Activated CD4-positive, CD25-positive, alpha-beta regulatory T cell treated with anti-CD3 and anti-CD28 coated beads, Interleukin-2, amount 50 U/mL, for 16 hours (primary cell): ENCODE measurements at places on chromosomes 1 and 21.

- DNase-seq = peak; percentile 85
Measured at GRCh38 chr1:9867408-9868243, 42.4 kb downstream of the CTNNBIP1 start.

DNA sequence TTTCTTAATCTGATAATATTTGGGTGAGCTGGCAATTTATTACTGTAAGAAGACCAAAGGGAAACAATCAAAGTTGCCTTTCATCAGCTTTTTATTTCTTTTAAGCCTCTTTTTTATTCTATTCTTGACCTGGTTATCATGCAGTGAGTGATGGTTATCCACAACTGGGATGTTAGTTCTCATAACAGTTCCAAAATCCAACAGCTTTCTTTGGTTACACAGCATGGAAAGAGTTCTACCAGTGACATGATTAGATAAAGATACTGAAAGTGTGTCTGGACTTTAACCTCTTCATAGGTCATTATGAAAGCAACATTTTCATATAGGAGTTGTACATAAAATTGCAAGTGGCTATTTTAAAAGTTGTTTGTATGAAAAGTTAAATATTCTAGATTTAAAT is 163.0 kb downstream of the SYT2 start:
- no peak for DNase-seq

DNA sequence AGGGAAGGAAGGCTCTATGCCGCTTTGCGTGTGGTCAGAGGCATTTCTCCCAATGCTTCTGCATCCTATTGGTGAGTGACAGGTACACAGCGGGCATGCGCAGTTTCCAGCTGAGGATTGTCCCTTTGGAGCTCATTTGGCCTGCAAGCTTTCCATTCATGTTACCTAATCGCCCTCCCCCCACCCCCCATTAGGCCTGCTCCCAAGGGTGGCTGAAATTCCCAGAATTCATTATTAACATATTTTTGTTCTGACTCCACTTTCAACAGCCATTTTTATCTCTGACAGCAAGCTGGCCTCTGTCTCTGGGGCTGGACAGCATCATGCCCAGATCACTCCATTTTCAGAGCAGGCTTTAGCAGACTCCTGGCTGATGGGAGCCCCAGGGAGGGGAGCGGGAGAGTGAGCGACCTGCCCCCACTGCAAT is 25.6 kb downstream of the MIS18A start:
- DNase-seq = no peak

DNA sequence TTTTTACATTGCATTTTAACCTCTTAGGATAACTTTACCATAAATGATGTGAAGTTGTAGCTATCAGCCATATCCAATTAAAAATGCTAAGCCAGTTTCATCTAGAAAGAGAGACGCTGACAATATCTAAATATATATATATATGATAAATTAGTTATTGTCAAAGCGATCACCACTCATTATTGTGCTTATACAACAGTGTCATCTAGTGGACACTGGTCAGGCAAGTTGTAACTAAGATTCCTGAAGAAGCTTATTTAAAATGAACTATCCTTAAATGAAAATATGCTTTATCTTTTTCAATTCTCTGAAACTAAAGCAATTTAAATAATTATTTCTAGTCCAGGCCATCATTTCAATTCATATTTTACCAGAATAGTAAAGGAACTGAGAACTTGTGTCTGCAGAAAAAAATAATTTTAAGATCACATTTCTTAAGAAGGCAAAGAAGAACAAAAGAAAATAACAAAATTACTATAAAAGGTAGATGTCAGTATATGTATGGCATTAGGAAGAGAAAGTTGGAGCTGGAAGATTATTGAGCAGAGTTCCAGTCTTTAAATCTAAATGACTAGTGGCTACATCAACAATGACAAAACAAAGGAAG is 193.3 kb upstream of the SNX7 start:
- DNase-seq = no peak

DNA sequence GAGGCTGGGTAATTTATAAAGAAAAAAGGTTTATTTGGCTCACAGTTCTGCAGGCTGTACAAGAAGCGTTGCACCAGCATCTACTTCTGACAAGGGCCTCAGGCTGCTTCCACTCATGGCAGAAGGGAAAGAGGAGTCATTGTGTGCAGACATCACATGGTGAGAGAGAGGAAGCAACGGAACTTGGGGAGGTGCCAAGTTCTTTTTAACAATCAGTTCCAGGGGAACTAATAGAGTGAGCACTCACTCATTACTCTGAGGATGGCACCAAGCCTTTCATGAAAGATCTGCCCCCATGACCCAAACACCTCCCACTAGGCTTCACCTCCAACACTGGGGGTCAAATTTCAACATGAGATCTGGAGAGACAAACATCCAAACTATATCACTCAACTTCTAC is 77.2 kb downstream of the DDAH1 start:
- no peak for DNase-seq
